ENCODE measurements at places on chromosomes 6 and 20. TPM values are rescaled to one million over a fixed set of nuclear protein-coding genes. Genes with fewer than 3 reads are reported as not detected.

Gene ADAM33
- 2.5 TPM for total RNA-seq

Gene DOK5
- 0.12 TPM for total RNA-seq

Gene UTRN
- total RNA-seq, result 44.0 TPM

Gene NOP56
- 119 TPM for total RNA-seq

Gene LY6G6D
- total RNA-seq, result not detected

Gene SLC39A7
- 31.1 TPM for total RNA-seq

Gene CPNE5
- total RNA-seq, result 1.00 TPM

Gene WDR46
- total RNA-seq, result 31.5 TPM

Gene SLC22A1
- total RNA-seq, result 0.44 TPM

Gene AIG1
- 24.9 TPM for total RNA-seq

Gene SLC32A1
- not detected for total RNA-seq

Gene TMEM14B
- total RNA-seq, result 49.3 TPM

Gene CGA
- total RNA-seq, result not detected

Gene ISM1
- total RNA-seq, result 1.7 TPM

Gene FBXO5
- 6.5 TPM for total RNA-seq

Gene GSS
- 56.9 TPM for total RNA-seq

Gene CALHM6
- total RNA-seq, result 0.20 TPM

Gene SLC13A3
- 0.92 TPM for total RNA-seq

Gene HLA-F
- total RNA-seq, result 6.8 TPM

Gene MYH7B
- not detected for total RNA-seq

Gene SLC22A16
- total RNA-seq, result not detected

Gene GABRR1
- total RNA-seq, result 0.24 TPM

Gene USP49
- total RNA-seq, result 1.5 TPM

Gene NR2E1
- 0.08 TPM for total RNA-seq

Gene PACRG
- total RNA-seq, result 0.76 TPM

Gene CRISP3
- total RNA-seq, result 8.1 TPM

Gene OR2B6
- total RNA-seq, result not detected

Gene DEFB132
- not detected for total RNA-seq

Gene PSORS1C1
- 0.20 TPM for total RNA-seq

Gene TMEM244
- not detected for total RNA-seq

Gene SERPINB6
- total RNA-seq, result 78.8 TPM

Gene HLA-DQB2
- 0.64 TPM for total RNA-seq

Gene VSTM2L
- total RNA-seq, result 0.52 TPM

Gene RIMS4
- 0.08 TPM for total RNA-seq

Gene SAMD10
- 5.7 TPM for total RNA-seq

Gene CENPQ
- 3.3 TPM for total RNA-seq

Gene PTCRA
- total RNA-seq, result not detected

Gene SEMG1
- not detected for total RNA-seq

Measured in esophagus mucosa (tissue), 1 donor.